ENCODE measurements at places on chromosomes 6 and 20.

- no peak for DNase-seq
Observed at GRCh38 chr6:142914937-142915697, 29.9 kb downstream of the HIVEP2 start.

GRCh38 chr6:169700296-169700695 lies 1.5 kb downstream of the WDR27 start:
- DNase-seq = peak; percentile 22

- DNase-seq = no peak
Observed at GRCh38 chr6:116827561-116828240, 1.2 kb downstream of the GPRC6A start.

GRCh38 chr20:35632539-35633115 lies 17.0 kb downstream of the SPAG4 start:
- DNase-seq = no peak

GRCh38 chr6:141783585-141783984 lies 349.1 kb upstream of the GJE1 start:
- DNase-seq = no peak

DNA sequence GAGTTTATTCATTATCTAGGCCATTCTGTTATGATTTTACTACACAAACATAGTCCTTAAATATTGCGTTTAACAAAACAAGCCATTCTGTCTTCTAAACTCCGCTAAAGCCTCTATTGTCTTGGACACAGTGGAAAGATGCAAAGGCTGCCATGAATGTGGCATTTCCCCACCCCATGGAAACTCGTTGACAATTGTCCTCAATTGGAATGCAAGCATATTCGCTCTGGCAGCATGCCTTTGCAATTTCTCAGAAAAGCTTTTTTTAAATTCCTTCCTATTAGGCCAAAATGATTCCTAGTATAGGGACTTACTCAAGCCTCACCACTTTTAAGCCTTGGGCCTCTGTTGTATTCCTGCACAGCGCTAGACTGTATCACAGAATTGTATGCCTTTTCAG lies 22.8 kb downstream of the OR2A4 start:
- DNase-seq = no peak

DNA sequence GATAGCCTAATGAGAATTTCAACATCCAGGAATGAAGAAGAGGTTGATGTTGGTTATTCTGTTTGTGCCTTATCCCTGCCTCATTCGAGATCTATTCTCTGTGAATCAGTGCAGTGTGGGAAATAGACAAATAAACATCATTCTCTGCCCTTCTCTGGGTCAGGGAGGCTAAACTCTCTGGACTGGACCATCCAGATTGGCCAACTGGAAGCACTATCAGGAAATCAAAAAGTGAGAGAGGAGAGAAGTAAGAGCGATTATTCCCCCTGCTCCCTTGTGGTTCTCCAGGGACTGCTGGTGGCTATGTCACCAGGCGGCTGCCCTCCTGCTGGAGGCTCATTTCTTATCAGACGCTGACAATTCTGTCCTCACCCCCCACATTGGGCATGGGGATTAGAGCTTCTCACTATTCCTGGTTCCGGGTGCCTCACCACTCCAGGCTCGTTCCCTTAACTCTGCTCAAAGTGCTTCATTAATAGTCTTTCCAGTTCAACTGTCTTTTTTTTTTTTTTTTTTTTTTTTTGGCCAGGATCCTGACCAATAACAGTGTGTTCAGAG lies 201.7 kb upstream of the RREB1 start:
- no peak for DNase-seq
